ENCODE measurements at places on chromosomes 6 and 20.

GRCh38 chr20:33004141-33004751, at the start of gene SUN5:
Gene SUN5, minus strand, starts transcription at chr20:33004433. Its CDS starts 93 bp downstream, at chr20:33004340.
- no peak for DNase-seq

GRCh38 chr6:44942201-44942600, 385.9 kb upstream of the RUNX2 start:
- no peak for DNase-seq

DNA sequence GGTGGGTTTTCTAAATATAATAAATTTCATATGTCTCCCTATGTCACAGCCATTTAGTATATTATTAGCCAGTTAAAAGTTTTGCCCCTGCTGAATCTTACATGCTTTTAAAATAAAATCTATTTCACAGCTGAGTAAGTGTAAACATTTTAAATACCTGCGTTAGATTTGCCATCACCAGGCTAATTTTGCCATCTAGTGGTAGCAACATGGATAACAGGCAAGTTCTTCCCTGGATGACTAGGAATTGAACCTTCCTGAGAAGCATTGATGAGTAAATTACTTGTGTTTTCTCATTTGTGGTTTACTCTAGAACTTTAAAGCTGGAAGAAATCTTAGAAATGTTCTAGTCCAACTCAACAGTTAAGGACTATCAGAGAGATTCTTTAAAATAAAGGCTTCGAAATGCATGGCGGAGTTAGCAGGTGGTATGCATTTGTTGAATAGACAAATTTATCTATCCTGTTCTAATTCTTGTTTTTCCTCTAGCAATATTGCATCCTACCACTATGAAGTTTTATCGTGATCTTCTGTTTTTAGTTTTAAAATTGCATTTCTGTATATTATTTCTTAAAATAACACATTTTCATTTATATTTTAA, 2.6 kb downstream of the PRSS35 start:
- peak; percentile 58 for DNase-seq

GRCh38 chr6:158409451-158409850, 97.2 kb downstream of the TULP4 start:
- DNase-seq = peak; percentile 65

GRCh38 chr6:37038292-37039198, 33.1 kb downstream of the FGD2 start:
- DNase-seq = peak; percentile 50

GRCh38 chr6:11770546-11771466, 7.8 kb downstream of the ADTRP start:
- peak; percentile 100 for DNase-seq

DNA sequence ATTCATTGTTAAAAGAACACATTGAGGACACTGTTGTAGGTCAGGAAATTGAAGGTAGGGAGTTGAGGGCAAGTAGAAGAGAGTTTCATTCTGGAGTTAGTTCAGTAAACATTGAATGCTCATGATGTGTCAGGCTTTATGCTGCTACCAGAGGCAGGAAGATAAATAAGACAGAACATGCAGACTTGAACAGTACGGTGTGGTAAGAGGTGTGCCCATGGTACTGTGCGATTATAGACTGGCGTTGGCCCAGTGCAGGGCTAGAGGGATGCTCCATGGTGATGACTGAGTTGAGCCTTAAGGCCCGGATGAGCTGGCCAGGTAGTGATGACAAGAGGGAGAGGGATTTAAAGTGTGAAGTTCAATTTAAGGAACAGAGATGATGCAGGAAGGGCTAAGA, 50.8 kb downstream of the CARMIL1 start:
- no peak for DNase-seq

- DNase-seq = no peak
Measured at GRCh38 chr20:63114693-63115311, 101.1 kb downstream of the YTHDF1 start.

DNA sequence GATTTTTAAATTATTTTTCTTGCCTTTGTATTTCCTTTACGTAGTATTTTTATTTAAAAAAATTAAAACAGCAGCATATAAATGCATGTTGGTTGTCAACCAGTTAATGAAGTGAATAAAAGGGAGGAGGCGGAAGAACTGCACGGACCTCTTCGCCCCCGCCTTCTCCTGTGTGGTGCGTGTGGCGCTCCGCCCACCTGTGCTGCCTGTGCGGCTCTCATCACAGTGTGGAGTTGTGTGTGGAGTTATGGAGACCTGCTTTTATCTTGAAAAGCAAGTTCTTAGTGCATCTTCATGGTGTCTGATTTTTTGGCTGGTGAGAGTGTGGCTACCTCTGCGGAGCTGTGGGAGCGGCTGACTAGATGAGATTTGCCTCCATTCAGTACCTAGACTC, 58.4 kb downstream of the PTPN1 start:
- no peak for DNase-seq

- DNase-seq = no peak
Measured at GRCh38 chr20:272718-273117, 15.2 kb downstream of the DEFB132 start.

DNA sequence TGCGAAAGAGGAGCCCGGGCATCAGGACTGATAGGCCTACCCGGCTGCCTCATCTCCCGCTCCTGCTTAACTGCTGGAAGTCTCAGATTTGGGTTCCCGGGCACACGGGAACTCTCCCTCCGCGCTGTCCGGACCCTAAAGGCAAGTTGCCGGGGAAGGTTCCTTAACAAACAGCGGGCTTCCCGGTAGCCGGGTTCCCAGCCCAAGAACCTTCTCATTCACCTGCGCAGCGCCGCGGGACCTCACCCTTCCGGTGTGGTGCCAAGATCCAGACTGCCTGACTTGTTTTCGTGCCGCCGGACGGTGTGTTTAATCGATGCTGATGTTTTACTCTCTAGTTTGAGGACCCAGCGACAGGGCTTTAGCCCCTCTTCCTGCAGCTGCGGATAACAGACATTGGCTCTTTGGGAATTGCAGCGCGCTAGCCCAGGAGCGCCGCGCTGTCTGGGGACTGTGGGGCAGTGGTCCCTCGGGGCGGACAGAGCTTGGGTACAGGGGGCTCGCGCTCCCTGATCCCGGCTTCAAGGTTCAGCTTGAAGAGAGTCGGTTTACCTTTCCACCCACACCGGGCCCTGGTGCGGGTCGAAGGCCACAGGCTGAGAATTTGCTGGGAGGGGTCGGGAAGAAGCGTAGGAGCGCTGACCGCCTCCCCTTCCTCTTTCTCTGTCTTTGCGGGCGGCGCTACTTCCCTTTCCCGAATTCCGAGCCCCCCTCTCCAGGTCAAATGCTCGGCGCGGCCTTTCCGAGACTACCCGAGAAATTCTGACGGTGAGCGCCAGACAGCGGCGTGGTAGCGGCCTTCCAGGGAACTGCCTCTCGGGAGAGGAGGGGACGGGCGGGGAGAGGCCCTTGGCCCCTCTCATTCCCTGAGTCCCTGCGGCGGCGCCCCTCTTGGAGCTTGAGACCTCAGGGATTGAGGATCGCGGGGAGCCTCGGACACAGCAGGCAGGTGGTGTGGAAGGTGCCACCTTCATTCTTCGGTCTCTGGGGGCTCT, 17.2 kb downstream of the ABT1 start:
- no peak for DNase-seq

GRCh38 chr6:46325561-46326530, 155.1 kb upstream of the ENPP5 start:
- peak; percentile 93 for DNase-seq

DNA sequence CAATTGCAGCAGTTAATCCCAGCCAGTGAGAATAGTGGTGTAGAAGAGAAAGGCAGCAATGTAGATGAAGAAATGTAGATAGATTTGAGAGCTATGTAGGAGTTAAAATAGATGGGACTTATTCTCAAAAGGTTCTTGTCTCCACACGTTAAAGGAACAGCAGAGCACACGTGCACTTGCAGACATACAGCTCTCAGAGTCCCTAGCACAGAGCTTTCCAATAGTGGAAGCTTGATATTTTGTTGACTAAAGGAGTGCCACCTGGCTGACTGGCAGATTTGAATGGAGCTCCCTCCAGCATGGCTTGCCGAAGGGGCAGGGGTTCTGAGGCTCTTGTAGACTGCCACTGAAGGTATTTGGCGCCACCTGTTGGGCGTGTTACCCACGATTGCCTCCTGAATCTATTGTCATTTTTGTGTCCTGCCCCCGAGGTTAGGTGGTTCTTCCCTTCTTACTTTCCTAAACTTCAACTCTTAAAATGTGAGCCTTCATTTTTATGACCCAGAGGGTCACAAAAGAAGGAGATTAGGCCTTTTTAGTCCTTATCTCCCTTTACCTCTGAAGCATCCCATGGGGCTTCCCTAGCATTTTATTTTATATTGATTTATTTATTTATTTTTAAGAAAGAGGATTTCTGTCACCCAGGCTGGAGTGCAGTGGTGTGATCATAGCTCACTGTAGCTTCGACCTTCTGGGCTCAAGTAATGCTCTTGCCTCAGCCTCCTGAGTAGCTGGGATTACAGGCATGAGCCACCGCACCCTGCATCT, 16.4 kb downstream of the BRD2 start:
- peak; percentile 73 for DNase-seq

- peak; percentile 18 for DNase-seq
Measured at GRCh38 chr6:7341989-7342742, 29.2 kb upstream of the SSR1 start.

DNA sequence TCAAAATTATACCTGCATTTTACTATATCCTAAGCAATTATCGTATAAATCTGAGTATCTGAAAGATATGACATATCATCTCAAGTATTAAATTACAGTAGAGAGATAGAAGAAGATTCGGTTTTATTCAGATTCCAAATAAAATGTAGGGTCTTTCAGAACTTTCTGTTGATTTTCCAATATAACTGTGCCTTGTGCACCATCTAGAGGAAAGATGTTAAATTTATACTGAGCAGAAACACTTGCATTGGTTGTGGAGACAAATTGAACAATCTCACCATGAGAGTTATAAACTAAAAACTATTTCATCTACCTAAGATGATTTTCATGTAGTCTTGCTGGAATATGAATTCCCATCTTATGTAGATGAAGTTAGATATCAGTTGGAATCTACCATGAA, 26.8 kb upstream of the HSF2 start:
- no peak for DNase-seq

GRCh38 chr6:34131326-34132290, 14.3 kb downstream of the GRM4 start:
- DNase-seq = no peak

DNA sequence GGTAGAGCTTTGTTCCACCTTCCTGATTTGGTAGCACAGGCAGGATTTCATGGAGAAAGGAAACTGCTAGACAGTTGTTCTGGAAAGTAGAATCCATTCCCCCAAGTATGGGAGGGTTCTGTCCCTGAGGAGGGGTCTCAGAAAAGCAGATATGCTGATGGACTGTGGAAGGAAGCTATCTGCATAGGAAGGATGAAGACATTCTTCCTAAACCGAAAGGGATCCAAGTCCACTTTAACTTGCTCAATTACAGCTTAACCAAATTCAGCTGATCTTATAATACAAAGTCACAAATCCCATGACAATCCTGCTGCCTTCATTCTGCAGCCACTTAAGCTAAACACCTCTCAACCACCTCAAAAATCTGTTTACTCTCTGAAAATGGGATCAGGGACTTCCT, 2.6 kb downstream of the MAN1A1 start:
- no peak for DNase-seq

- DNase-seq = no peak
Measured at GRCh38 chr6:126300735-126301134, 39.2 kb upstream of the CENPW start.

DNA sequence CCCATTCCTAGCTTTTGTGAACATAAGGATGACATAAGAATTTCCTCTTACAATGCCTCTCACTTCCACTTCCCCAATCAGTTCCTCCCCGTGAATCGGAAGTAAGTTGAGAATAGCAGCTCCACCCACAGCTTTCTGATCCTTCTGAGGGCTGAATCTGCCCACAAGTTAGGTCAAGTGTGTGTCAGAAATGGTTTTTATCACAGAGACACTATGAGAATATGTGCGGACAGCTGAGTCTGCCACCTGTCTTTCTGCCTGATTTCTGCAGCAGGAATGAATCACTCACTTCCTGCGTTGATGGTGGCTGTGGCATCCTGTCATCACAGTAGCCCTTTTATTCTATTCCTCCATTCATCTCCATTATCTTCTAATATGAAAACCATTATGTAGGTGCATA, 70.2 kb downstream of the RIN2 start:
- no peak for DNase-seq

DNA sequence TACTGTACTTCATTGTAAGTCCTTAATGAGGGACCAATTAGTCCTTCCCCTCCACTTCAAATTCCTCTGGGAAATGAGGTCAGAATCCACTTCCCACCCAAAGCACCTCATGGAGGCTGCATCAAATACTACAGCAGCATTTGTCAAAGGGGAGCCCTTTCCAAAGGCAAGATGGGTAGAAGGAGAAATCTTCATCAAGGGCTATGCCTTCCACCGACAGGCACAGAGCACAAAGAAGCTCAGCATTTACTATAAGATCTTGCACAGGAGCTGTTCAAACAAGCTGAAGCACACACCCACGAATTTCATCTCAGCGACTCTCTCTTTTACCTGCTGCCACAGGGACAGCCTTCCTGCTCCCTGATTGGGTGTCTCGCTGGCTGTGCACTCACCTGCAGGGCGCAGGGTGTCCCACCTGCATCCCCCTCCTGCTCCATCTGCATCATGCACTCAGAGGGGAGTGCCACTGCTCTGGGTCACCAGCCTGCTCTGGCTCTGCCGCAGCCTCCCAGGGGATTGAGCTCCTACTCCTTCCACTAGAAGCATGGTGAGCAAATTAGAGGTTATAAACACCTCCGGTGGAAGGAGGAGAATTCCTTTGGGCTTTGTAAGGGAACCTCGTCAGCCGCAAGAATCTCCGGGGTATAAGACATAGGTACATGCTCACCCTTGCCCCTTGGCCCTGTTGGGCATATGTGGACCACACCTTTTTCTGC, 164.5 kb downstream of the ATXN1 start:
- no peak for DNase-seq

DNA sequence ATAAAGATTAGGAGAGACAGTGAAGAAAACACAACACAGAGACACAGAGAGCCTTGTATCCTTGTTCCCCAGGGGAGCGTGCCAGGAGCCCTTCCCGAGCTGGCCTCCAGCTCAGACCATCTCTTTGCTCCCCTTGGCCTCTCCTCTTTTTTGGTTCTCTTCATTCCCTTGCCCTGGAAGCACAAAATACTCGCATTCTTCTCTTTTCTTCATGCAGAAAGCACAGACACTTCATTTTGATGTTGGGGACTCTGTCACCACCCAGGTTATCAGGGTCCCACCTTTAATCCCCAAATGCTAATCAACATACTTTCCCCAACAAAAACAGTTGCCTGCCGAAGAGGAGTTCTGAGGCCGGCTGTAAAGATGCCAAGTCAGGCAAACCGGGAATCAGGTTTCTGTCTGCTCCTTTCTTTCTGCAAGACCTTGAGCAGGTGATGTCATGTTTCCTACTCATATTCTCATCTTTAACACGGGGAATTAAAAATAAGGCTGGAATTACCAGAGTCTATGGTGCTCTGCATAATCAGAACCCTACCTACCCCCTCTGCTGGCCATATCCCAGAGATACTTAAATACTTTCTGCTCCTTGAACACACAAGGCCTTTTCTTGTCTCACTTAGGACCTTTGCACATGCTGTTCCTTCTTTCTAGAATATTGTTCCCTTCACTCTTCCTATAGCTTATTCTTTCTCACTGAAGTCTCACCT, 21.7 kb downstream of the TGM6 start:
- peak; percentile 41 for DNase-seq

- peak; percentile 22 for DNase-seq
Measured at GRCh38 chr20:33415948-33416347, 14.6 kb upstream of the CDK5RAP1 start.

- DNase-seq = peak; percentile 43
Measured at GRCh38 chr6:169520104-169520503, 181.7 kb downstream of the WDR27 start.

Data from fibroblast of skin of right quadriceps (primary cell).